ENCODE measurements at places on chromosomes 5 and 9. TPM values are rescaled to one million over a fixed set of nuclear protein-coding genes. Genes with fewer than 3 reads are reported as not detected.

The ENTPD2 gene
- total RNA-seq, result 0.67 TPM

The DOCK8 gene
- 0.55 TPM for total RNA-seq

The ANKRD18A gene
- total RNA-seq, result 12.4 TPM

The EIF4E1B gene
- total RNA-seq, result not detected

The TEX48 gene
- total RNA-seq, result not detected

The AK3 gene
- total RNA-seq, result 46.8 TPM

The NR5A1 gene
- total RNA-seq, result 0.05 TPM

The PRDM9 gene
- total RNA-seq, result not detected

The PPP3R2 gene
- not detected for total RNA-seq

The GAPT gene
- total RNA-seq, result not detected

The PCA3 gene
- not detected for total RNA-seq

The PDCD1LG2 gene
- total RNA-seq, result 0.34 TPM

The KCNIP1 gene
- not detected for total RNA-seq

The TXNDC8 gene
- total RNA-seq, result not detected

The RNF130 gene
- total RNA-seq, result 32.2 TPM

The RANBP17 gene
- 3.0 TPM for total RNA-seq

The C9orf85 gene
- total RNA-seq, result 14.6 TPM

The WHRN gene
- 6.9 TPM for total RNA-seq

The ARL10 gene
- total RNA-seq, result 1.1 TPM

The AGXT2 gene
- not detected for total RNA-seq

The IFNA21 gene
- not detected for total RNA-seq

The GRM6 gene
- not detected for total RNA-seq

The SEMA4D gene
- 6.4 TPM for total RNA-seq

The TOR4A gene
- 28.5 TPM for total RNA-seq

The UGT3A2 gene
- not detected for total RNA-seq

The TLE1 gene
- total RNA-seq, result 87.1 TPM

The CDH18 gene
- total RNA-seq, result not detected

The SLC6A7 gene
- total RNA-seq, result 0.02 TPM

The GABRG2 gene
- total RNA-seq, result not detected

The RANBP3L gene
- total RNA-seq, result not detected

The WDR38 gene
- total RNA-seq, result not detected

The ECPAS gene
- total RNA-seq, result 41.0 TPM

The OR1Q1 gene
- total RNA-seq, result not detected

The IFT74 gene
- total RNA-seq, result 14.8 TPM

The S100Z gene
- not detected for total RNA-seq

The OR1J2 gene
- total RNA-seq, result not detected

The ORM2 gene
- total RNA-seq, result not detected

The RAPGEF6 gene
- 7.1 TPM for total RNA-seq

The SHOC1 gene
- not detected for total RNA-seq

The PGM5 gene
- total RNA-seq, result not detected

The C6 gene
- not detected for total RNA-seq

The SH3PXD2B gene
- total RNA-seq, result 20.1 TPM

The RNF183 gene
- not detected for total RNA-seq

The GABRB2 gene
- not detected for total RNA-seq

The RMRP gene
- total RNA-seq, result 45.5 TPM

The PCDHGB4 gene
- 0.88 TPM for total RNA-seq

The PCDHA13 gene
- total RNA-seq, result 0.04 TPM

All from A549 treated with DMSO at 1 μM for 4 hours (cell line).